Stimulated activated CD8-positive, alpha-beta memory T cell treated with anti-CD3 and anti-CD28 coated beads, Interleukin-12 subunit alpha, Interleukin-12 subunit beta, amount 100 ng/mL, for 1 hour (primary cell): ENCODE measurements at places on chromosomes 12 and 14.
A peak's percentile ranks its signal among the peaks of the same experiment; 100 is the strongest.

DNA sequence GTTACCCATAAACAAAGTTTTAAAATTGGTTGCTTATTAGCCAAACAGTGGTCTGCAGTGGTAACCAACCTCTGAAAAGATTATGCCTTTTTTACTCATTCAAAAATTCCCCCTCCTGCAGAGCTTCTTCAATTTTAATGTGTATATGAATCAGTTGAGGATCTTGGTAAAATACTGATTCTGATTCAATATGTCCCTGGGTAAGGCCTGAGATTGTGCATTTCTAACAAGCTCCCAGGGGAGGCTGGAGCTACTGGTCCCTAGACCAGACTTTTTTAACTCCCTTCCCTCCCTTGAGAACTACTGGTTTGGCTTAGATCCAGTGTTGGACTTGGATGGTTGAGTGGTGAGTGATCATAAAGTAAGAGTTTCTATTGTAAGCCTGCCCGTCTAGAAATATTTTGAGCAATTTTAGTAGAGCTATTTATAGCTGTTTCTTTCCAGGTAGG is 90.2 kb downstream of the FUT8 start:
- DNase-seq, result no peak

GRCh38 chr14:65101631-65102440 is 481 bp downstream of the MAX start:
- DNase-seq, result peak; percentile 10

GRCh38 chr14:86942936-86943335 is 1050.0 kb downstream of the GALC start:
- DNase-seq, result no peak

DNA sequence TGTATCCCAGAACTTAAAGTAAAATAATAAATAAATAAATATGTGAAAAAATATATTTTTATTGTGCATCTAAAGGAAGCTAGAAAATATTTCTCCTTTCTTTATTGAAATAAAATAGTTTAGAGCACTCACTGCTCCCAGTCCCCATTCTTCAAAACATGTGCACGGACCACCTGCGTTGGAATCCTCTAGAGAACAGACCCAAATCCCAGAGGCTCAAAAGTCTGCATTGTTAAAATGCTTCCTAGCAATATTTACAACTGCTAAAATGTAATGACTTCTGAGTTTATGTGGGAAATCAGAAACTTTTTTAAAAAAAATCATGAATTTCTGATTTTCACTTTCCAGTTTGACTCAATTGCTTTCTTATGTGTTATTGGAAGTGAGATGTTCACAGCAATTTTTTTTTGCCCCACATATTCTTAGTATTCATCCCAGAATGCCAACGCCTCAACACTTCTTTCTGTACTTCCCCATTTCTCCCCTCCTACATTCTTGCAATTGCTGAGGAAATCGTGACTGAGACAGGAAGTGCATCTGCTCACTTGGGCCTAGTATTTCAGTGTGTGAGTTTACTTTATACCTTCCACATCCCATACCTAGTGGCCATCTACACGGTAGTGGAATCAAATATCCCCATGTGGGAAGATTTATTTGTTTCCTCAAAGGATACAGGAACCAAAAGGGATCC is 116.0 kb upstream of the FLRT2 start:
- no peak for DNase-seq

- no peak for DNase-seq
These were observed 29.3 kb downstream of the HMGA2 start for GRCh38 chr12:65853489-65854157.

DNA sequence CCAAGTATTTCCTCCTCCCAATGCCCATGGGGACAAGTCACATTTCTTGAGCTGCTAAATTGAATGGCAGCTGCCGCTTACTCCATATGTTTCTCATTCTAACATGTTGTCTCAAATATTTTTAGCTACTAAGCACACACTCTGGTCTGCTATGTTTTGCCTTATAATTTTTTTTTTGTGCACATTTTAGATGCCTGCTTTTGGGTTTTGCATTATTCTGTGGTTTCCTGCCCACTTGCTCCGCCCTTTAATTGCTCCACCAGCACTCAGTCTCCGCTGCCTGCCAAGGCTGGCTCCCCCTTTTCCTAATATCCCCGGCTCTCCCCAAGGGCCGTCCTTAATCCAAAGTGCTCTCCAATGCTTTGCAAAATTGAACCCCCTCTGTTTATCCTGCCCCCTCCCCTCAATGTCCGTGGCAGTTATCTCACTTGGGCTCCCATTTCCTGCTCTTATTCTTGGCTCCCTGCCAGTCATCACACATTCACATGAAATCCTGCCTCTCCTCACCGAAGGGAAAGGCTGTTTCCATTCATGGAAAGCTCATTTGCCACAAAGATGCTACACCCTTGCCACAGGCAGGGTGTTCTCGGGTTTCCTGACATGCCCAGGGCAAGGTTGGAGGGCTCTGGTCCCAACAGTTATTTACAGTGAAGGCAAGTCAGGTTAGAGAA is 79.4 kb downstream of the C12orf75 start:
- DNase-seq, result no peak

GRCh38 chr12:19482551-19483109 is 43.3 kb downstream of the AEBP2 start:
- peak; percentile 4 for DNase-seq

GRCh38 chr14:49769171-49769570 is 1.2 kb downstream of the KLHDC2 start:
- DNase-seq, result no peak

DNA sequence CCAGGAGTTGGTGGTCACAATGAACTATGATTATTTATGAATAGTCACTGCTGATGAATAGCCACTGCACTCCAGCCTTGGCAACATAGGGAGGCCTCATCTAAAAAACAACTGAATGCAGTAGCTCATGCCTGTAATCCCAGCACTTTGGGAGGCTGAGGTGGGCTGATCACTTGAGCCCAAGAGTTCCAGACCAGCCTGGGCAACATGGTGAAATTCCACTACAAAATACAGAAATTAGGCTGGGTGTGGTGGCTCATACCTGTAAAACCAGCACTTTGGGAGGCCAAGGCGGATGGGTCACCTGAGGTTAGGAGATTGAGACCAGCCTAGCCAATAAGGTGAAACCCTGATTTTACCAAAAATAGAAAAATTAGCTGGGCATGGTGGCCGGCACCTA is 13.5 kb upstream of the FAM177A1 start:
- no peak for DNase-seq

DNA sequence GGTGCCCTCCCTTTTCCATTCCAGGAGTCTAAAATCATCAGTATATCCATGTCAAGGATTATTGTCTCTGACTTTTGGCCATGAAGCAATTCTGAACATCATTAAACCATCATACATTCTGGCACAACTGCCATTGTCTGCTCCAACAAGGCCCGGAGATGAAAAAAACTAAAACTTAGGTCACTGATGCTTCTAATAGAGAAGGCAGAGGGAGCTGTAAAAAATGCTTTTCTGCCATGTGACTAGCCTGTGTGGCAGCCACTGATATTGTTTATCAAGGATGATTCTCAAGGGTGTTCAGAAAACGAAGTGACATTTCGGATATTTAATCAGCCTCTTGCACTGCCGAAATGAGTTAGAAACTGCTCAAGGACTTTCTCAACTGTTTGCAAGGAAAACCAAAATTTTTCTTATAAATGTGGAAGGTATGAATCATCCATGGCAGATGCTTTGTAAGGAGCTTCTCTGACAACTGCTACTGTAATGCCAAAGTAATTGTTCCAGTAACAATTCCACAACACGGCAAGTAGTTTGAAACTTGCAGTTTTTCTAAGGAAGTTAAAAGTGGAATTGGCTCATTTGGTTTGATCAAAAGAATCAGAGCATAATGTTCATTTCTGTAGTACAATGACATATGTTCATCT is 1076.5 kb upstream of the FLRT2 start:
- DNase-seq, result no peak

DNA sequence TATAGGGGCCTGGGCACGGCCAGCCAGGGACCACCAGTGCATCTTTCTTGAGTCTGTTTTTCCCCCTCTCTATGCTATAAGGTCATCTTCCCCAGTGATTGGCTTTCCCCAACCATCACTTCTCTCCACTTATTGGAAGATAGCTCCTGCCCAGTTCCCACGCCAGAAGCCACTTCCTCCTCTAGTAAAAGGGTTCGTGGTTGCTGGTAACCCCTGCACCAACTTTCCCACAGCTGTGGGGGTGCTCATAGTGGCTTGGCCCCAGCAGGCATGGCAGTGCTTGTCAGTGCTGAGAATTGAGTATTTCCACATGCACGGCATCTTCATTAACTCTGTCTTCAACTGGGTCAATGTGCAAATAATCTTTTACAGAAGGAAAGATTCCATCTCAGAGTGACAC is 215.4 kb downstream of the FOXN3 start:
- DNase-seq, result no peak

- no peak for DNase-seq
These were observed 73.8 kb downstream of the SUSD6 start for GRCh38 chr14:69685218-69685616.

- DNase-seq, result no peak
These were observed 30.7 kb downstream of the PXN start for GRCh38 chr12:120234643-120235368.

DNA sequence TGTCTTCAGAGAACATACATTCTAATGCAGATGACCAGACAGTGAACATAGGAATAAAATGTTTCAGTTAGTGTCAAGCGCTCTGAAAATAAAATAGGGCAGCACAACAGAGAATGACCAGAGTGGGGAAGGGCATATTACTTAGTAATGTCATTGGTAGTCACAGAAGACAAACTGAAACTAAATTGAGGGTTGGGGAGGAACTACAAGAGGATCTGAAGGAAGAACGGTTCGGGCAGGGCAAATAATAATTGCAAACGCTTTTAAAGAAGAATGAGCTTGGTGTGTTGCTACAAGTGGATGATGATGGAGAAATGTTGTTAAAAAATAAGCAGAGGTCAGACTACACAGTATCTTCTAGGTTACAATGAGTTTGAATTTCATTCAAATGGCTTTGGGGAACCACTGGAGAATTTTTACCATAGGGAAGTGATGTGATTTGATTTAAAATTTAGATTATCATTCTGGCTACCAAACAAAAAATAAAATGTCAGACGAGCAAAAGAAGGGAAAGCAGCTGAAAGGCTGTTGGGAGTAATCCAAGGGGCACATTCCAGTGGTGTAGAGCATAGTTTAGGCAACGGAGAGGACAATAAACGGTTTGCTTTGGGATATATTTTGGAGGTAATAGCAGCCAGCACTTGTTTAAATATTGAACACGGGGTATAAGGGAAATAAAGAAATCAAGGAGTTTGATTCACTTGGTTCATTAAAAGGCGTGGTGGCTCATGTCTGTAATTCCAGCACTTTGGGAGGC is 56.3 kb upstream of the SLC6A13 start:
- no peak for DNase-seq

DNA sequence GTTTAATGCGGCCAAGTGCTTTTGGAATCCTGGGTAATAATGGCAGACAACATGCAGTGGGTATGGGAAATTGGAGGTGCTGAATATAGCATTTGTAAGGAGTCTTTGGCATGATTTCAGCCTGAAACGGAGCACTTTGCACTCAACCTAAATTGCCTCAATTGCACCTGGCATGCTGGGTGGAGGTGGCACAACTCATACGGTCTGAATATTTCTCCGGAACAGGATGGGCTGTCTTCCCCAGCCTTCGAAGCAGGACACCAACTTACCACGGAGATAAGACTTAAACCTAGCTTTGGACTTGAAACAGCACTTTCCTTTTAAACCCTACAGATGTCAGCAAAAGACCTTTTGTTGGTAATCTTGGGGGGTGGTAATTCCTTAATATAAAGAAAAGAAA is 153.7 kb upstream of the SRRM4 start:
- no peak for DNase-seq

GRCh38 chr12:128079446-128079845 is 187.5 kb upstream of the TMEM132C start:
- no peak for DNase-seq

- DNase-seq, result no peak
These were observed 100.5 kb upstream of the LMNTD1 start for GRCh38 chr12:25653487-25654175.

DNA sequence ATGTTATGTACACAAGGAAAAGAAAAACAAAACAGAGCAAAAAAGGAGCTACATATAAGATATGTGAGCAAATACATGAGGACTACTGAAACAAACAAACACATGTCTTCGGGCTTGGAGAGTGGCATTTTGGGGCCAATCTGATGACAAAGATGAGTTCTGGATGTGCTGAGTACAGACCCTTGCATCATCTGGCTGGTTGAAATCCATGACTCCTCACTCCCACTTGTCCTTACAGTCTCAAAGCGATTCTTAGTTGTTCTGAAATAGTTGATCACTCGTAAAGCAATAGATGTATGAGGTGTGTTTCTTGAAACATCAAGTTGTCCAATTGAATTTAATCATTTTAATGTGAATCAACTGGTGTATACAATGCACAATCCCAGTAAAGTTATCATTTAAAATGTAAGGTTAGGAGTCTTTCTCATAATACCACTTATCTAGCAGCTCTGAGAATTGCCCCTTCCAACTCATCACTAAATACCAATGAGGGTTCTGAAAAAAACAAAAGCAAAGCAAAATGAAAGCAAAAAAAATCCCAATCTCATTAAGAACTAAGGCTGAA is 136.9 kb downstream of the ITPR2 start:
- no peak for DNase-seq

DNA sequence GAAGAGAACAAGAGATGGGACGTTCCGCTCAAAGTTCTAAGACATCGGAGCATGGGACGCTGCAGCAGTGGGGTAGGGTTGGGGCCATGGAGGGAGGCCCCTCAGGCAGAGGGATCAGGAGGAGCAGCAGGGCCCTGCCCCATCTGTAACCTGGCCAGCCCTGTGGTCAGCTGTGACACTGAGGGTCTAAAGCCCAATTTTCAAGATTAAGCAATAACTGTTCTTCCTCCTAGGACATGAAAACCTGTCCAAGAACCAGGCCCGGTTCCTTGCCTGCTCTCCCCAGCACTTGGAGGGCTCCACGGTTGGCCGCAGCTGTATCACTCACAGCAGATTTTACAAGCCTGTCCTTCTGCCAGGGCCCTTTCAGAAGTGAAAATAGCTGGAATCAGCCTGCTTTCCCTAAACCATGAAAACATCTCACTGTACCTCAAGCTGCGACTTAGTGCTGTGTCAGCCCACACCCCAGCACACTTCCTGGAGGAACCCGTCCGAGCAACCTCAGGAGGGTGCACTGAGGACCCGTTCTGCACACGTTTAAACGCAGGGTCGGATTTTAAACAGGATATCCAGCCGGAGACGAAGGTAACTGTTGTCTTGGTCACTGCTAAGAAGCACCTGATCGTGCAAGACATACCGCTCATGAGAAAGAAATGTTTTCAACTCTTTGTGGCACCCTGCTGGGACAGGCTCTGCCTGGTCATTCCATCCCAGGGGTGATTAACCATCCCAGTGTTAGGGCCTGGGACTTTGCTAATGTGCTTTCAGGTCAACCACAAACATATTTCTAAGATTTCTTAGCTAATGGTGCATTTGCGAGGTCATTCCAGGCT is 201.9 kb upstream of the DIO3 start:
- DNase-seq, result no peak

DNA sequence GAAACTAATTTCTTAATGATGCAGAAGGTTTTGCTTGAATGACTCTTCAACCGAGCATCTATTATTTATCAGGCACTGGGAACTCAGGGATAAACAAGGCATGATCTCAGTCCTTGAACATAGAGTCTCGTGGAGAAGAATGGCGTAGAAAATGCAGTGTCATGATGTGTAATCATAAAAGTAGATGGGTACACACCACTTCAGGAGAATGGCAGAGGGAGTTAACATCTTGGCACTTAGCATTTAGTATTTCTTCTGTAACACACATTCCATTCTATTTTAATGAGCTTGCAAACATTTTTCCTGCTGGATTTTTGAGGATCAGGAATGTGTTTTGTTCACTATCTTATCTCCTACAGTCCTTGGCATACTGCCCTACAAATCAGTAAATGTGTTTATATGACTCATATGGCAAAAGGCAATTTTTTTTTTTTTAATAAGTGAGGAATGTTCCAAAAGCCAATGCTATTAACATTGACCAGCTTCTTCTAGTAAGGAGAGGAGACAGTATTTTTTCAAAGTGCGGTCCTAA is 3.8 kb downstream of the TXNRD1 start:
- no peak for DNase-seq
